Common myeloid progenitor, CD34-positive (primary cell): ENCODE measurements at places on chromosomes 1 and 21.

- DNase-seq = no peak
- no peak overlapping the region for H3K27ac ChIP-seq
- no peak overlapping the region for H3K4me3 ChIP-seq
- peaks cover 9% of the 10 kb centered on the region for H3K4me1 ChIP-seq
- no peaks in the 10 kb centered on the region for H3K36me3 ChIP-seq
- no peaks in the 10 kb centered on the region for H3K27me3 ChIP-seq
Measured at GRCh38 chr1:147089457-147089856, 82.8 kb downstream of the PRKAB2 start.

GRCh38 chr1:117654493-117655219 lies 48.8 kb downstream of the TENT5C start:
- no peak overlapping the region for H3K4me3 ChIP-seq
- H3K4me1 ChIP-seq = peaks cover 22% of the 10 kb centered on the region
- peaks cover 6% of the 10 kb centered on the region for H3K27me3 ChIP-seq
- no peak for DNase-seq
- no peaks in the 10 kb centered on the region for H3K36me3 ChIP-seq

DNA sequence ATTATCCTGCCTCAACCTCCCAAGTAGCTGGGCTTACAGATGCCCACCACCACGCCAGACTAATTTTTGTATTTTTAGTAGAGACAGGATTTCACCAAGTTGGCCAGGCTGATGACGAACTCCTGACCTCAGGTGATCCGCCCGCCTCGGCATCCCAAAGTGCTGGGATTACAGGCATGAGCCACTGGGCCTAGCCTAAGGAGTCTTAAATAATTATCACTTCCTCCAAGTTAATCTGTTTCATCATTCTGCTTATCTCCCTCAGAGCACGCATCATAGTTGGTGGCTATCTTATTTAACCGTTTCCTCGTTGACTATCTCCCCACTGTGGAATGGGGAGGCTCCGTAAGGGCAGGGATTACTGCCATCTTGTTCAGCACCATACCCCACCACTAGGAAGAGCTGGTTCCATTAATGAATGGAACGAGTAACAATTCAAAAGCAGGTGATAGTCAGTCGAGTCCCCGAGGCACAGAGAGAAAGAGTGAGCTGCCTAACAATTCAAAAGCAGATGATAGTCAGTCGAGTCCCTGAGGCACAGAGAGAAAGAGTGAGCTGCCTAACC lies 52.7 kb downstream of the GLUL start:
- H3K36me3 ChIP-seq = no peaks in the 10 kb centered on the region
- H3K27ac ChIP-seq = no peak overlapping the region
- peaks cover 3% of the 10 kb centered on the region for H3K4me1 ChIP-seq
- no peak for DNase-seq
- no peaks in the 10 kb centered on the region for H3K27me3 ChIP-seq

DNA sequence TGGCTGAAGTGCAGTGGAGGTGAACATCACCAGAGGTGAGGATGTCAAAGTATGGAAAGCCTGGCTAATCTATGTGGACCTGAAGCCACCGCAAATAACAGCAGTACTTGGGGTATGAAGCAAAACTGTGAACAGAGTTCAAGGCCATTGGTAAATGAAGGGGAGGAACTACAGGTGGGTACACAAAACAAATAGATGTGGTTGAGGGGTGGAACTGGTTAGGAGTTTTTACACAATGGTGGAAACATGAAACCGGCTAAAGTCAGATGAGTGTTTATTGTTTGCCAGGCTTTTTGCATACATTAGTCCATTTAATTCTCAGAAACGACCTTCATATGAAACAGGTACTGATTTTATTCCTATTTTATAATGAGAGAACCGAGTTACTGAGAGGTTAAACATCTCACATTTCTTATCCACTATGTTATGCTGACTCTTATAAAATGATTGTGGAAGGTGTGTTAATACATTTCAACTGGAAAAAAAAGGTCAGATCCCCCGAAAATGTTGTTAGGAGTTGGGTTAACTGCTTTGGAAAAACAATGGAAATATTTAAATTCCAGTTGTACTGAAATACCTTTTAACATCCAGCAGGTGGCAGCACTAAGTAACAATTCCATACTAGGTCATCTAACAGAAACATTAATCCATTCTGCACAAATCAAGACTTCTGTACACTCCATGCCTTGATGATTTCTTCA lies 44.3 kb upstream of the GTF2B start:
- H3K4me3 ChIP-seq = no peak overlapping the region
- no peaks in the 10 kb centered on the region for H3K27me3 ChIP-seq

DNA sequence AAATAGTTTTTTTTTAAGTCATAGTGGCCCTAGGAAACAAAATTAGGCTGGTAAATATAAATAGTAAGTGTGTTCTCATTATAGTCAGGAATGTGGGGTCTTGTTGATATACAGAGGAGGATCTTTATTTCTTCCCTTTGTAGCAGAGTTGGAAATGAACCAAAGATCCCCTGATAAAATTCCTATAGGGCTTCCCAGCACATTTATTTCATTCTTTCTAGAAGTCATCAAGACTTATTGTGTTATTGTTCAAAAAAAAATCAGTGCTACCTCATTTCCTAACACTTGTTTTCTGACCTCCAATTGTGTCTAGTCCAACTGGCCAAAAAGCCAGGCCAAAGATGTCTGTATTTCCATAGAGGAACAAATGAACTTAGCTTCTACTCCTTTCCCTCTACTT lies 7.6 kb upstream of the PLEKHO1 start:
- peaks cover 2% of the 10 kb centered on the region for H3K36me3 ChIP-seq
- no peaks in the 10 kb centered on the region for H3K27me3 ChIP-seq
- H3K27ac ChIP-seq = no peak overlapping the region
- H3K4me1 ChIP-seq = peaks cover 21% of the 10 kb centered on the region

DNA sequence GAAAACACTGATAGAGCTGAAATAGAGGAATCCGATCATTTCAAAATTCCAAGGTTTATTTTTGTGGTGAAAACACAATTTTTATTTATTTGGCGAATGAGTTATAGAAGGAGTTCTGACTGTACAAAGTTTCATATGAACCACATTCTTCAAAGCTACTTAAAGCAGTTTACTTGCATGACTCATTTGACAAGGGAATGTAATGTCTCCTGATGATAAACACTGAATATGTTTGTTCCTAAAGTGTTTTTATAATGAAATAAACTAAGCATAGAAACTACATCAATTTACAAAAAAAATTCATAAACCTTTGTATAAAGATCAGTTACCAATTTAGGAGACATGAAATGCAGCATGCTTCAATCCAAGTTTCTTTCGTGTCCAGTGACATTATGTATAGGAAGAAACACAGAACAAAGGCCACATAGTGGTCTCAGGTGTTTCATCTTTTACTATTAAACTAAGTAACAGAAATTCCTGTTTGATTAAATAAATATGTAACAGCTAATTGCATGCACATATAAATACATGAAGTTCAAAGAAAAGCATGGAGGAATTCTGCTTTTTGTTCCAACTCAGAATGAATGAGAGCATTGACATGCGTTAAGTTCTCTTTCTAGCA lies 2.5 kb downstream of the PRKACB start:
- H3K27ac ChIP-seq = peak overlapping the region; percentile 97
- DNase-seq = no peak
- peak overlapping the region; percentile 64 for H3K4me3 ChIP-seq
- H3K27me3 ChIP-seq = no peaks in the 10 kb centered on the region

DNA sequence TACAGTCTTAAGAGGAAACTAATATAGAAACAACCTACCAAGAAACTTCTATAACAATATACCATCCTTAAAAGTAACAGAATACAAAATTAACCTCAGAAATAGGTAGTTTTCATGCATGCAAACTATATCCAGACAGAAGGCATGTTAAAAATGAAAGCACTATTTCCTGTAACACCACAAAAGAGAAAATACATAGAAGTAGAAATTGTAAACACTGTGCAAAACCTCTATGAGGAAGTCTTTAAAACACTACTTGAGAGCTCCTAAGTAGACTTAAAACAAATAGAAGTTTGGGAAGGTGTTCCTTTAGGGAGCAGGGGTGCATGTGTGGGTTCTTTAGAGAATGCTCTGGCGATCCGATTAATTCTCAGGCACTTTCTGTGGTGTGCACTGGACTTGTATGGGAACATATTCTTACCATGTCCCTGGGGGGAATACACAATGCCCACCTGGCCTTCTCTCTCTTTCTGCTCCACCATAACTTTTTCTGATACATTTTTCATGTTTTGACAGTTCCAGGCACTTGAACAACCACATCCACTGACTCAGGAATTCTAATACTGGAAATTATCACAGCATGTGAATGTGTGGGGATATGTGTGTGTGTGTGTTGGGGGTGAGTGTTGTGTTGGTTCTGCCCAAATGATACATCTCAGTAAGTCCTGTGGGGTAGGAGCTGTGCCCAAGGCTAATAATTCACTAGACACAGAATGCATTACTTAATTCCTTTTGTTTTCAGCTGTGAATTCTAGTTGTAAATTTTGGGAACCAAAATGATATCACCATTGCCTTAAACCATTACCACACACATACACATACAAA lies 866.3 kb upstream of the B3GALT2 start:
- H3K36me3 ChIP-seq = no peaks in the 10 kb centered on the region
- peak; percentile 33 for DNase-seq
- H3K4me3 ChIP-seq = no peak overlapping the region
- no peak overlapping the region for H3K27ac ChIP-seq
- no peaks in the 10 kb centered on the region for H3K27me3 ChIP-seq

DNA sequence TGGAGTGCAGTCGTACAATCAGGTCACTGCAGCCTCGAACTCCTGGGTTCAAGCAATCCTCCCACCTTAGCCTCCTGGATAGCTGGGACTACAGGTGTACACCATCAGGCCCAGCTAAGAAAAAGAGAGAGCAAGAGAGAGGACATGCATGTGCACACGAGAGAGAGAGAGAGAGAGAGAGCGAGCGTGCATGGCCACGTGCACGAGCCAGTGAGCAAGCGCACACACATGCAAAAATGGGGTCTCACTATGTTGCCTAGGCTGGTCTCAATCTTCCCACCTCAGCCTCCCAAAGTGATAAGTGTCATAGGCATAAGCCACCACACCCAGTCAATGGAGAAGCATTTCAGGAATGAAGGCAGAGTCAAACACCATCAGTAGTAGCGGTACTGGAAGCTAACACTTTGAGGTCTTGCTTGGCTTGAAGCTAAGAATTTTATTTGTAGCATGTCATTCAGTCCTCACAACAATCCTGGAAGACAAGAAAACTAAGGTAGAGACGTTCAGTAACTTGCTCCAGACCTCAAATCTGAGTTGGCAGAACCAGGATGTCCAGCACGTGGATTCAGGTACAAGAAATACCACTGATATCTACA lies 14.5 kb downstream of the GNB1 start:
- H3K27me3 ChIP-seq = no peaks in the 10 kb centered on the region
- H3K27ac ChIP-seq = no peak overlapping the region
- H3K4me1 ChIP-seq = peaks cover 10% of the 10 kb centered on the region
